Thoracic aorta (tissue), 2 donors: ENCODE measurements at places on chromosomes 1 and 21. TPM values are rescaled to one million over a fixed set of nuclear protein-coding genes. Genes with fewer than 3 reads are reported as not detected.

The TNFRSF4 gene
- 1.8 TPM for total RNA-seq

The EFHD2 gene
- total RNA-seq: 36.0 TPM

The FNDC10 gene
- 2.7 TPM for total RNA-seq

The FABP3 gene
- 19.2 TPM for total RNA-seq

The LRRC53 gene
- not detected for total RNA-seq

The FOXD2 gene
- 4.9 TPM for total RNA-seq

The KIF14 gene
- under 0.01 TPM for total RNA-seq

The LORICRIN gene
- total RNA-seq: not detected

DNA sequence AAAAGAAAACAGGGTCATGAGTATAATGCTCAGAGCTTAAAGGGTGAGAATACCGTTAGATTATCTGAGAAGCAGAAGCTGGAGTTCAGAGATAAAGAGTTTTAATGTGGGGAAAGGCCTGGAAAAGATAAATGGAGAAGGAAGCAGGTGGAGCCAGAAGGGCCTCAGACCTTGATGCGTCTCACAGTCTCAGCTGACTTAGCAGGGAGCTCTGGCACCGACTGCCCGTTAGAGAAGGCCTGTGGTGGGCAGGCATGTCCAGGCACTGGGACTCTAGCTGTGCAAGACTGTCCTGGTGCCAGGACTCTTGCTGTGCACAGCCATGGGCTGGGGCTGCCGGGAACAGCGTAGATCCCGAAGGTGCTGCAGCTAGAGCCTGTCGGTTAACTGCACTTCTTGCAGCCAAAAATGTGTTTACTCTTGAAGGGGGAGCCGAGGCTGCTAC lies 3.8 kb upstream of the SLAMF9 start:
- DNase-seq: no peak
- no peaks in the 10 kb centered on the region for H3K27me3 ChIP-seq
- H3K4me3 ChIP-seq: no peak overlapping the region
- no peaks in the 10 kb centered on the region for H3K36me3 ChIP-seq
- H3K27ac ChIP-seq: no peak overlapping the region

- DNase-seq: no peak
- H3K27me3 ChIP-seq: no peaks in the 10 kb centered on the region
- H3K27ac ChIP-seq: peak overlapping the region; percentile 89
- no peak overlapping the region for H3K4me3 ChIP-seq
Measured at GRCh38 chr21:28751176-28751575, 241.5 kb downstream of the LTN1 start.

GRCh38 chr21:15645830-15646229 lies 84.0 kb upstream of the USP25 start:
- H3K27ac ChIP-seq: no peak overlapping the region
- no peak for DNase-seq
- H3K4me1 ChIP-seq: no peaks in the 10 kb centered on the region
- H3K4me3 ChIP-seq: no peak overlapping the region

- no peaks in the 10 kb centered on the region for H3K4me1 ChIP-seq
- H3K36me3 ChIP-seq: no peaks in the 10 kb centered on the region
- H3K27me3 ChIP-seq: no peaks in the 10 kb centered on the region
Measured at GRCh38 chr1:70044832-70045231, 160.5 kb downstream of the LRRC40 start.

GRCh38 chr1:230327892-230328284 lies 98.2 kb downstream of the PGBD5 start:
- DNase-seq: no peak
- no peaks in the 10 kb centered on the region for H3K4me1 ChIP-seq
- H3K27ac ChIP-seq: no peak overlapping the region

GRCh38 chr1:211870156-211870555 lies 39.6 kb upstream of the LPGAT1 start:
- no peaks in the 10 kb centered on the region for H3K27me3 ChIP-seq
- no peak overlapping the region for H3K4me3 ChIP-seq
- no peak overlapping the region for H3K27ac ChIP-seq
- H3K4me1 ChIP-seq: no peaks in the 10 kb centered on the region

GRCh38 chr1:66147226-66147835 lies 354.6 kb downstream of the PDE4B start:
- no peak for DNase-seq
- H3K27ac ChIP-seq: no peak overlapping the region
- no peaks in the 10 kb centered on the region for H3K36me3 ChIP-seq
- H3K4me3 ChIP-seq: no peak overlapping the region
- no peaks in the 10 kb centered on the region for H3K27me3 ChIP-seq
